Hematopoietic multipotent progenitor cell treated with erythropoietin and hydrocortisone succinate and interleukin-3 and kit ligand, for 17 days (in vitro differentiated cells): ENCODE measurements at places on chromosomes 3 and 15.

- DNase-seq, result no peak
These were observed 400.8 kb upstream of the CNTN3 start for GRCh38 chr3:75015280-75015679.

DNA sequence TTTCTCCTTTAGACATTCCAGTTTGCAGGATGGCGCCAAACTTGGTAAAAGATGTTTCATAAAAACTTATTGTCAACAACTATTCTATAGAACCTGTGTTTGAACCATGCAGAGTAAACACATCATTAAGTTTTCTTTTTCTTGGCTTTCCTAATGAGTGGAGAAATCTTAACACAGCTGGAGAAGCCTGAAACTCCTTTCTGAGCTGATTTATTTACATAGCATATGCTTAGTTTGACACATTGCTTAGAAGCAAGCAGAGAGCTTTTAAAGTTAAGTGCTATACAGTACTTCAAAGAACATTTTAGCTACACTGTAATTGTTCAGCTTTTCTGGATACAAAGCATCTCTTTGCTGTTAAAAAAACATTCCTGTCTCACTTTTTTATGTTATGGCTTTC, 61.0 kb upstream of the PAQR5 start:
- DNase-seq, result no peak

DNA sequence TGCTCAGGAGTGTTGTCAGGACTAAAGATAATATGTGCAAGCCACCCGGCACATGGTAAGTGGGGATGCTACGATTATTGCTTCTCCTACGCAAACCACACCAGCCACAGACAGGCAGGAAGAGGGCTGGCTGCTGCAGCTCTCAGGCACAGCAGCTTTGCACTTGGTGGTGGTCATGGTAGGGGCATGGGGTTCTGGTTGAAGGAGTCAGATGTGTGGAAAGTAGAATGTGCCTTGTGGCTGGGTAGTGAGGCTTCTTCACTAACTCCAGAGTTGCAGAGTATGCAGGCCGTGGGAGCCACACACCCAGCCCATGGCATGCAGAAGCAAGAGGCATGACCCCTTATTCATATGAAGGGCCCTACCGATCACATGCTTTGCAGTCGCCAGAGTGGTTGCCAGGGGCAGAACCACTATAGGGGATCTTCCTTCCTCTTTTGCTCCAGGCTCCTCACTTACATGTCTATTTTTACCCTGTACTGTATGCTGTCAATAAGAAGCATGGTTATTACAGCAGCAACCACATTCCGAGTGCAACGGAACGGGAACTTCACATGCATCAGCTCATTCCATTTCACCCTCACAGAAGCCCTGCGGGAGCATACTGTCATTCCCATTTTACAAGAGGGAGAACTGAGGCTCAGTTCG, 59.2 kb upstream of the HERC1 start:
- no peak for DNase-seq

GRCh38 chr3:114005481-114005880, 50.8 kb downstream of the CCDC191 start:
- no peak for DNase-seq

- DNase-seq, result no peak
These were observed 31.5 kb downstream of the ZFAND6 start for GRCh38 chr15:80090879-80091503.

- no peak for DNase-seq
These were observed 84.8 kb upstream of the POMGNT2 start for GRCh38 chr3:43190670-43191069.

GRCh38 chr3:184597829-184598573, 36.4 kb downstream of the EPHB3 start:
- no peak for DNase-seq

GRCh38 chr3:188796122-188796631, 375.6 kb upstream of the TPRG1 start:
- no peak for DNase-seq

- no peak for DNase-seq
These were observed 68.2 kb upstream of the TJP1 start for GRCh38 chr15:29890336-29891095.

GRCh38 chr15:87031540-87032230, 952.0 kb downstream of the AGBL1 start:
- DNase-seq, result no peak

- DNase-seq, result no peak
These were observed 9.9 kb downstream of the RARB start for GRCh38 chr3:25437953-25438352.

- DNase-seq, result no peak
These were observed 205.7 kb downstream of the OSBPL10 start for GRCh38 chr3:31775383-31775782.

- DNase-seq, result no peak
These were observed 38.4 kb downstream of the SLCO3A1 start for GRCh38 chr15:91891788-91892345.

GRCh38 chr15:73464602-73465001, 21.6 kb downstream of the REC114 start:
- no peak for DNase-seq

GRCh38 chr3:156010829-156011228, 109.5 kb upstream of the KCNAB1 start:
- DNase-seq, result no peak

DNA sequence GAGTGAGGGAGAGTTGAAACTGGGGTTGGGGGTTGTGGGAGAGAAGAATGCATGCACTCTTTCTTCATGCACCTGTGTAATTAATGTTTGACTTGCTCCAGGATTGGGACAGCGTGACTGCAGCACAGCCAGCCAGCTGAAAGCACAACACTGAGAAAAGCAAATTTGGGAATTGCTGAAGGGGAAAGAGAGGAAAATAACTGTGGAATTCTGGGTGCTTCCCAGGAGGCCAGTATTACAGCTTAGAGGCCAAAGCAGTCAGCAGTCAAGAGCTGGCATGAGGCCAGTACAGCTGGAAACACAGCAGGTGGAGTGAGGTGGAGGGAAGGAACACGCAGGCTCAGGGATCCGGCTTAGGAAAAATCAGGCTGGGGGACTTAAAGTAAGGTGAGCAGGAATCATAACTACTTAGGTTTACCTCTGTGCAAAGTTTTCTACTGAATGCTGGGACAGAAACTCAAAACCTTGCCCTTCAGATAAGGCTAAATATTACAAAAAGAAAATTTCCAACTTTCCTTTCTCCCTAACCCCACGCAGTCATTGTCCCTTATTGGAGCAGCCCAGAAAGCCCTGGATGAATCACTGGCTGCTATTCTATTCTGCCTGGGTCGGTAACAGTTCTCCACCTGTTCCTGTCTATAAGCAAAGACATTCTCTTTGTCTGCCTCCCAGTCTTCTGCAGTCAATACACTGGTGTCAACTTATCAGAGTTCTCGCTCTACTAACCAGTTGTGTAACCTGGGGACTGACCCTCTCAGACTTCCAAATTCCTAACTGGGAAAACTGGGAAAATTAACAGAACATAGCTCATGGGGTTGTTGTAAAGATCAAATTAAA, 167.2 kb downstream of the MAGI1 start:
- no peak for DNase-seq

- no peak for DNase-seq
These were observed 436.8 kb downstream of the MFSD1 start for GRCh38 chr3:159238646-159239045.

- DNase-seq, result no peak
These were observed 21.4 kb downstream of the IL20RB start for GRCh38 chr3:136979204-136979603.

DNA sequence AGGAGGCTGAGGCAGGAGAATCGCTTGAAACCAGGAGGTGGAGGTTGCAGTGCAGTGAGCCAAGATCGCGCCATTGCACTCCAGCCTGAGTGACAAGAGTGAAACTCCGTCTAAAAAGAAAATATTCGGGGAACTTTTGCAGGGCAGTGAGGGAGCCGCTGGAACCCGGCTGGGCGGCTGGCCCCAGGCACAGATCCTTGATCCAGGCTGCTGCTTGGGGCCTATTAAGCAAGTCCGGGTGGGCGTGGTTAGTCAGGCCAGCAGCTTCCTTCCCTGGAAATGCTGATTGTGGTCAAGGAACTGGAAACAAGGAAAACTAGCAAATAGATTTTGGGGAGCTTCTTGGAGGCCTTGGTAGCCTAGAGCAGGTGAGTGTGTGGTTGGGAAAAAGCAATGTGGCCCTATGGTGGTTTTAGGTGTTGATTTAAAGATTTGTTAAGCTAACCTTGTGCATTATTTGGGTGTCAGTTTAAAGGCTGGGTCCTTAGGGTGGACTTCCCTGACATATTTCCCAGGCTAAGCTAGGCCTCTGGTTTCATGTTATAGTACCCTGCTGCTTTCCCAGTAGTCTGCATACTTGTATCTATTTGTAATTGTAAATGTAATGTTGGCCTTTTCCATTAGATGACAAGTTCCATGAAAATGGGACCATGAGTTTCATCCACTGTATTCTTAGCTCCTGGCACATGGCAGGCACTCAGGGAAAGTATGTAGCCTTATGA, 17.7 kb upstream of the SNX22 start:
- no peak for DNase-seq

DNA sequence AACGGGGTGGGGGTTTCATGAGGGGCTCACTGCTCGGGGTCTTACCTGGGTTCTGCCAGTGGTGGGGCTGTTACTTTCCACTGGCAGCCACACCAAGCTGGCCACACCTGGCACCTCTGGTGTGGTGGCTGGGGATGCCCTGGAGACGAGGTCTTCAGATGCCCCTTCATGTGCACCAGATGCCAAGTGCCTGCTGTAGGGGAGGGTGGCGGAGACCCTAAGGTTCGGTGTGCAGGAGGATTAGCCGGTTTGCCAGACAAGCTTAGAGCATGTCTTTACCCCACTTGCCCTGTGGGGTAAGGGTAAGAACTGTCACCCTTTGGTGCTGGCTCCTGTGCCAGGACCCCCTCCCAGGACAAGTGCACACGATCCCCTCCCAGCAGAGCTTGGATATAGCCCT, 188.3 kb downstream of the TJP1 start:
- DNase-seq, result no peak

DNA sequence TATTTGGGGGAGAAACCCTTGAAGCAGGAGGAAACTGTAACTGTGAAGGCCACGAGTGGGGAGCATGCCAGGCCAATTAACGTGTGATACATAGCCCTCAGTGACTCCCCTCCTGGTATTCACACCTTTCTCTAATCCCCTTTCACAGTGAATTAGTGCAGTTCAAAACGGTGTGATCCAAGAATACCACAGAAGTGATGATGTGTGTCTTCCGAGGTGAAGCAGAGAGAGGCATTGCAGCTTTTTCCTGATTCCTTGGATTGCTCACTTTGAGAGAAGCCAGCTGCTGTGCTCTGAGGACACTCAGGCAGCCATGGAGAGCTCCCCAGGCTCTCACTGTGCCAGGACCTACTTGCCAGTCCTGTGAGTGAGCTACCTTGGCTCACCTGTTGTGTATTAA, 17.3 kb downstream of the NIPA2 start:
- no peak for DNase-seq

DNA sequence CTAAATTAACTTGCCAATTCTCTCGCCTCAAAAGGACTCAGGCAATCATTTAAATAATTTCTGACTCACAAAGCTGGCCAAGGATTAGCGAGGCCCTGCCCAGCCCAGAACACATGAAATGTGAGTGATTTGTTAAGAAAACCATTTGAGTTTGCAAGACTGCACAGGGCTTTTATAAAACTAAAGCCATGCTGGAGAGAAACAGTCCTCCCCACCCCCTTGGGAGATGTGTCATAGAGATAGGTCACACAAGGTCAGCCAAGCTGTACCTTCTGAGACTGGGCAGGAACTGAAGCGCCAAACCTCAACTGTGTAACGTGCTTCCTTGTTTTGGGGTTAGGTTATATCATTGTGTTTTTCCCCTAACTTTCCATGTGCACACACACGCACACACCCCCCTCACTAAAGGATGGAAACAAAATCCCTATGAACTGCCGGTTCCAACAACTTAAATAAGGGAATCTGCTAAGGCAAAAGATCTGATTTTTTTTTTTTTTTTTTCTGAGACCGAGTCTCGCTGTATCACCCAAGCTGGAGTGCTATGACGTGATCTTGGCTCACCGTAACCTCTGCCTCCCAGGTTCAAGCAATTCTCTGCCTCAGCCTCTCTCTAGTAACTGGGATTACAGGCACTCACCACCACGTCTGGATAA, 8.1 kb downstream of the SPATA12 start:
- no peak for DNase-seq

DNA sequence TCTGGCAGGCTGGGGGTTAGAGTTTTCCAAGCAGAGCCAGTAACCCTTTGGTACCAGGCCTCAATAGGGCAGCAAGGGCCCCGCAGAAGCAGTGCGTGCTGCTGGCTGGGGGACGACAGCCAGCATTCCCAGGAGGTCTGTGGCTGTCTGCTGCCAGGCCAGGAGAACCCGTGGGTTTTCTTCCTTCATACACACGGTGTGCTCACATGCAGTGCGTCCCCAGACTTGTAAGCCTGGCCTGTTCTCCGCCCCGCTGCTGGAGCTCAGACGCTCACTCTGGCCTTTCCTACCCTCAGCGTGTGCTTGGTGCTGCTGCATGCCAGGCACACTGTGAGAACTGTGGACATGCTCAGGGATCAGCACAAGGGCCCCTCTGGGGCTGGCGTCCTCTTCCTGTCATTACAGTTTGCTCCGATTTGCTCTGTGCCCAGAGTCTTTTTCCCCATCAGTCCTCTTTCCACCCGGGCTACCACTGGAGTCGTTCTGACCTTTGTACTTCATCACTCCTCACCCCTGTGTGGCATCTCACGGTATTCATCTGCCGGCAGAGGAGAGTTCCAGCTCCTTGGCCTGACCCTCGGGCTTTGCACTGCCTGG, 149.5 kb downstream of the DNAJB8 start:
- no peak for DNase-seq

DNA sequence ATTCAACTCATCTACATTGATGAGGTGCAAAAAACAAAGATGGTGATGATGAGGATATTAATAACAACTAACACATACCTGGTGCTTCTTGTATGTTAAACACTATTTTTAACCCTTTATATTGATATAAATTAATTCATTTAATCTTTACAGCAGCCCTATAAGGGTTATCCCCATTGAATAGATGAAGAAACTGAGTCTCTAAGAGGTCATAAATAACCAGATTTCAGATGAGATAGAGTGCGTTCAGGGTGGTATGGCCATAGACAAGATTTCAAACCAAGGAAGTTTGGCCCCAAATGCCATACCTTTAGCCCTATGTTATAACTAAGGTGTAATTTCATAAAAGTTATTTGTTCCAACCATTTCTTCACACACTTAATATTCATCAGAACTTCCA, 82.6 kb downstream of the CMSS1 start:
- DNase-seq, result no peak

GRCh38 chr3:65677486-65678010, 361.2 kb downstream of the MAGI1 start:
- DNase-seq, result no peak

GRCh38 chr3:148223266-148223665, 474.4 kb upstream of the AGTR1 start:
- no peak for DNase-seq
